DMS79 treated with DMSO at 0.1 percent for 48 hours (cell line): ENCODE measurements at places on chromosomes 3 and 15.

GRCh38 chr3:151751161-151751560 lies 17.4 kb downstream of the AADACL2 start:
- no peak for DNase-seq

DNA sequence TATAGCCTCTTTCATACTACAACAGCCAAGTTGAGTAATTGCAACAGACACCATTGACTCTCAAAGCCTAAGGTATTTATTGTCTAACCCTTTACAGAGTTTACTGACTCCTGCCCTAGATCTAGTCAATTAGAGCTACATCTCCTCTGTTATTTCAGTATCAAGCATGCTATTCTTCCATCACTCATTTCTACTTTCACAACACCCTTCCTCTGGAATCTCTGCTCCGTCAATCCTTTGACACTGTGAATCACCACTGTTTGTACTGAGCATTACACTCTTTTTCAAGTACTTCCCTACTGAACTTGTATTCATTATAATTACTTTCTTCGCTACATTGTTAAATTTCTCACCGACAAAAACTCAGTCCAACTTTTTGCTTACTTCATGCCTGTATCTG lies 121.8 kb downstream of the ZNF609 start:
- DNase-seq = no peak

DNA sequence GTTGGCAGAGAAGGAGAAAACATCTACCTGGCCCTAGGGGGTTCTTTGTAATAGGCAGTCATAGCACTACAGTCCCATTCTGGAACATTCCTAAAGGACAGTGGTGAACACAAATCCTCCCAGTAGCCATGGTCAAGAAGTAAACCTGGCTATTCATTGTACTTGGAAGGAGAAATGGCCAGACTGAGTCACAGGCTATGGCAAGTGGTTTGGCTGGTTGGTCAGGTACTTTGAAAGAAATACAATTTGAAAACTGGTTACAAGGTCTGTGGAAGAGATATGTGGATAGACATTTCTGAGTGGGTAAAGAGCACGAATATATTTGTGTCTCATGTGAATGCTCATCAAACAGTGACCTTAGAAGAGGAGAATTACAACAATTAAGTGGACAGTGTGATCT lies 33.0 kb upstream of the FAN1 start:
- DNase-seq = no peak

DNA sequence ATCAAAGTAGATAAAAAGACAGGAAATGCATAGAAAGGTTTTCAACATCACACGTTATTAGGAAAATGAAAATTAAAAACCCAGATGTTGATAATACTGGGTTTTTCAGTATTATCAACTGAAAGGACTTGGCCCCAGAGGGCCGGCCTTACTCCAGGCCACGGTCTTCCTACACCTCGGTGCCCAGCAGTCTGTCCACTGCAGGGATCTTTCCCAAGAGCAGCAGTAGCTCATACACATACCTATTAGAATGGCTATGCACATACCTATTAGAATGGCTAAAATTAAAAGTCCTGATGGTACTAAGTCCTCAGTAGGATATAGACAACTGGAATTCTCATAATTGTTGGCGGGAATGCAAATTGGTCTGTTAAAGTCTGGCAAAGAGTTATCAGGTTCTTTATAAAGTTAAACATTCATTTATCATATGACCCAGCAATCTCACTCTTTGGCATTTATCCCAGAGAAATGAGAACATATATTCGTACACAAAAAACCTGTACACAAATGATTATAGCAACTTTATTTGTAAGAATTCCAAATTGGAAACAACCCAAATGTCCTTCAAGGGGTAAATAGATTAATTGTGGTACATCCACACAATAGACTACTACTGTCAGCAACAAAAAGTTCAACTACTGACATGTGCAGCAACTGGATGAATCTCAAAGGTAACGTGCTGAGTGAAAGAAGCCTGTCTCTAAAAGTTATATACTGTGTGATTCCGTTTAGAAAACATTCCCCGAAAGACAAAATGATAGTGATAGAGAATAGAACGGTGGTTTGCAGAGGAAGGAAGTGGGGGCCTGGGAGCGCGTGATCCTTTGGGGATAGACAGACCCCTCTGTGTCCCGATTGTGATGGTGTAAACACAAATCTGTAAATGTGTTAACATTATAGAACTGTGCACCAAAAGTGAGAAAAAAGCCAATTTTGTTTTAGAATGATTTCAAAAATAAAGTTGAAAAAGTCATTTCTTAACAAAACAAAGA lies 62.3 kb downstream of the MCTP2 start:
- DNase-seq = no peak

DNA sequence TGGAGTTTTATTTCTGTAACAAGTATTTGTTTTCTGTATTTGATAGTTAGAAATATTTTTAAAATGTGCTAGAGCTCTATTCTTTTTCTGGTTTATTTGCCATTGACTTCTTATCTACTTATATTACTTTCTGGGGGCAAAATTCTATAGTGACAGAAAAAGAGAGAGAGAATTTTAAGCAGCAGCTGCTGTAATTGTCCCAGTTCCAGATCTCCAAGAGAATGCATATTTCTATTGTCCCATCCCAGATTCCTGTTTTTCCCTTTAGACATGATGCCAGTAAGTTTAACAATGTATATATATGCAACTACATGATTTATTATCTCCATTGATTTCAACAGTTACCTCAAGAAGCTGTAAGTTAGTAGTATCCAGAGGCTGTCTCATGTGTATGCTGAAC lies 541.7 kb upstream of the ZNF385D start:
- no peak for DNase-seq

DNA sequence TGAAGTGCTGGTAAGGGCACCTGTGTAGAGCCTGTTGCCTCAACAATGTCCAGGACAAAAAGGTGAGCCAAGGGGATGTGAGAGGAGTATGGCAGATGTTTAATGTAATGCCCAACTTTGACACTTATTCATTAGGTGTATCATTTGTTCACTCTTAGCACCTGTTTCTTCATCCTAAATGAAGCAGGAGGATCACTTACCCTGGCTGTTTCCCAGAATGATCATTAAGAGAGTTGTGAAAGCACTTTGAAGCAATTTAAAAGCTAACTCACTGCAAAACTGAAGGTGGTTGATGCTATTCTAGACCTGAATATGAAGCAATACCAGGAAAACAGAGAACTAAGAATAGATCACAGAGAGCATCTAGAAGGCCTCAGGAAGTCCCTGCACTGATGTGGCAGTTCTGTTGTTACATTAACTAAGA lies 3.4 kb upstream of the HHLA2 start:
- DNase-seq = no peak

DNA sequence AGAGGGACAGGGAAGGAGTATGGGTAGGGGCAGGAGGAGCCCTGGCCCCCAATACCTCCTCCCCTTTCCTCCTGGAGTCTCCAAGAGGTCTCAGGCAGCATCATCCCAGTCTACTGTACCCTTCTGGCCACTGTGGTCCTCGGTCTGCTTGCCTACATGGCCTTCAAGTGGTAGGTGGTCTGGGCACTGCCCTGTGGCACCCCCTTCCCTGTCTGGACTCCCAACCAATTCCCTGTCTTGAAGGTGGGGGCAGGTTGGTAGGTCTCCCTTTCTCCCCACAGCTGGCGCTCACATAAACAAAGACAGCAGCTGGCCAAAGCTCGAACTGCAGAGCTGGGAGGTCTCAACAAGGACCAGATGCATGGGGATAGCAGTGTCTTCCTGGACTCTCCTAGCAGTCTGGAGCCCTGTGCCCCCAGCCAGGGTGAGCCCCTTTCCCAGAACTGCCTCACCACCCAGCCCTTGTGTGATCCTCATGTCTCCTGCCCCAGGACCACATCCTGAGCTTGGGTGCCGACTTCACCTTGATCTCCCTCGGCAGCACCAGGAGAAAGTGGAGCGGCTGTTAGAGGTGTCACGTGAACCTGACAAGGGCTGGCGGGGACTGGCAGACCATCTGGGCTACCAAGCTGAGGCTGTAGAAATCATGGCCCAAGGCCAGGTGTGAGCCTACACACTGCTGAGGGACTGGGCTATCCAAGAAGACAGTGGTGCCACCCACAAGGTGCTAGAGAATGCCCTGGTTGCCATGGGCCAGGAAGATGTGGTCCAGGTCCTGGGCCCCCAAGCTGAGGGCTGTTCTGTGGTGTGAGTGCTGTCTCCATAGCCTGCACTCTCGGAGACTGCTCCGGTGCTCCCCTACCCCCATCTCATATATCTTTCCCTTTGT lies 33.1 kb downstream of the NBEAL2 start:
- no peak for DNase-seq

- no peak for DNase-seq
These were observed 5.2 kb upstream of the KLF13 start for GRCh38 chr15:31321418-31321817.

DNA sequence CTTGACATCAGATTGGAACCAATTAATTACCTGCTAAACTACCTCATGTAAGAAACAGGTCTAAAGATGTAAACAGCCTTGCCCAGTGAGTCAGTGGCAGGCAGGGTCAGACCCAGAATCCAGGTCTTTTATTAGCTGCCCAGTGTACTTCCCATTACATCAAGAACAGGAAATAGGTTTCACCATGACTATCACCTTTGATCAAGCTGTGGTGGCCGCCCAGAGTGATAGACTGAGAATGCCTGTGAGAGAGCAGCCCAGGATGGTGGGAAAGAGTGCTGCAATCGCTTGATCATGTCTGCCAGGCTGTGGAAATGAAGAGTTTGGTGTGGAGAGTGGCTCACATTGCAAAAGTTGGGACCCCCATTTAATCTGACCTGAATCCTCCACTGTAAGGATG lies 61.3 kb upstream of the PIAS1 start:
- DNase-seq = no peak

GRCh38 chr15:80459380-80459779 lies 55.2 kb downstream of the ARNT2 start:
- DNase-seq = no peak

- DNase-seq = no peak
These were observed 11.7 kb downstream of the ITGA11 start for GRCh38 chr15:68420186-68420684.

- no peak for DNase-seq
These were observed 25.8 kb downstream of the SIAH2 start for GRCh38 chr3:150736903-150737832.

DNA sequence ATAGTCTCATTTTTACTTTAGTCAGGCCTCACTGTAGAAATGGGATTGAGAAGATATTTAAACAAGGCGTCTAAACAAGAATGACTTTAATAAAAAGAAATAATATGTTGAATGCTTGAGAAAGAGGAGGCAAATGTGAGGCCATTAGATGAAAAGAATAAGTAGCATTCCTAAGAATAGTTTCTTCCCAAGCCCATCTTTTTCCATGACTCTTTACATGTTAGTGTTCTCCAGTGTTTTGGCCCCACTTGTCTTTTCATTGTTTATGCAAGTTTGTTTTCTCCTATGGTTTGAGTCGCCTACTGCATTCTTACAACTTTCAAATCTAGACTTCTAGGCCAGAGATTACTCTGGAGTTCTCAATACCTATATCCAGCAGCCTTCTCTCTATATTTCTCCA lies 39.0 kb downstream of the TSC22D2 start:
- no peak for DNase-seq

GRCh38 chr3:144265542-144266100 lies 294.0 kb downstream of the DIPK2A start:
- no peak for DNase-seq

GRCh38 chr15:101280007-101280406 lies 2.7 kb upstream of the SELENOS start:
- DNase-seq = no peak

DNA sequence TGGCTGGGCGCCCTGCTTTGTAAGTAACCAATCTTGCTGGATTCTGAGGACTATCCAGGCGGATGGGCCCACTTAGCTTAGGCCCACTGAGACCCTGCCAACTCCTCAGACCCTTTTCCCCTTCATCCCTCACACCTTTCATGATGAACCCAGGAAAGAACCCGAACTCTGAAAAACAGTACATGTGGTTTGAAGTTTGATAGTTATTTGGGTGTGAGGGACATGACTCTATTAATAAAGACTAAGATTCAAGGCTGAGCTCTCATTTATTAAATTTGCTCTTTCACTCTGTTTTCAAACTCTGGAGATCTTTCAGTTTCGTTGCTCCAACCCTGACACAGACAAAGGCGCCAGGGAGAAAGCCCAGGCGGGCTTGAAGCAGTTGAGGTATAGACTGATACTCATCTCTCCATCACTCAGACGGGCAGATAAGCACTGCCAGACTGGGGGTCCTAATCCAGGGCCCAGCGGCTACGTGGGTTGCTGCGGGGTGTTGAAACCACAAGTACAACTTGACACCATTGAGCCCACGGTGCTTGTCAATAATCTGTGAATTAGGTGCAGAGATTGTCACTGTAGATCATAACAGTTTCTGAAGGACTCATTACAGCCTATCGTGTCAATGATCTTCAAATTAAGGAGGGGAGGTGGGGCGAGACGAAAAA lies 7.2 kb upstream of the SOX2 start:
- DNase-seq = no peak

GRCh38 chr15:82680200-82681102 lies 29.2 kb downstream of the AP3B2 start:
- DNase-seq = no peak

GRCh38 chr3:128041344-128041743 lies 10.9 kb upstream of the SEC61A1 start:
- no peak for DNase-seq

- DNase-seq = no peak
These were observed 38.4 kb upstream of the FURIN start for GRCh38 chr15:90829942-90830440.

- no peak for DNase-seq
These were observed 100.9 kb downstream of the P3H2 start for GRCh38 chr3:190019844-190020243.

GRCh38 chr3:81998139-81998755 lies 236.8 kb upstream of the GBE1 start:
- DNase-seq = no peak

DNA sequence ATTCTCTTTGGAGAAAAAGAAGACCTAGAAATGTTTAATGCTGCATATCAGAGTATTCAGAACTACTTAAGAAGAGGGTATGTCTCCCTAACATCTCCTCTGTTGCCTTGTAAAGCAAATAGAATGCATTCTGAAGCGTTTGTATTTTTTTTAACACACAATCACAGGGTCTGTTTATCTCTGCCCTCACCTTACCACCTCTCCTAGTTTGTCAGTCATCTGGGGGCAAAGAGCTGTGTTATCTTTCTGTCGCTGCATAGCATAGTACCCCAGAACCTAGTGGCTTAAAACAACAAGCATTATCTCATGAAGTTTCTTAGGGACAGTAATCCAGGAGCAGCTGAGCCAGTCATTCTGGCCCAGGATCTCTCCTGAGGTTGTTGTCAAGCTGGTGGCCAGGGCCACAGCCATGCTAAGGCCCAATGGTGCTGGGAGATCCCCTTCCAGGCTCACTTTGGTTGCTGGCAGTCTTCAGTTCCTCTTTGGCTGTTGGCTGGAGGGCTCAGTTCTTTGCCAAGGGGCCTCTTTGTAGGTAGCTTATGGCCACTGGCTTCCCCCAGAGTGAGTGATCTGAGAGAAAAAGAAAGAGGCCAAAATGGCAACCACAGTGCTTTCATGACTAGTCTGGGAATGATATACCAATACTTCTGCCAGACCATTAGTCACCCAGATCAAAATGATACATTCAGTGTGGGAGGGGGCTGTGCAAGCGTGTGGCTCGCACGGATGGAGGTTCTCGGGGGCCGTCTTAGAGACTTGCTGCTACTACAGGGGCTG lies 17.8 kb downstream of the EDEM1 start:
- no peak for DNase-seq
